ENCODE measurements at places on chromosomes 3 and 15.

DNA sequence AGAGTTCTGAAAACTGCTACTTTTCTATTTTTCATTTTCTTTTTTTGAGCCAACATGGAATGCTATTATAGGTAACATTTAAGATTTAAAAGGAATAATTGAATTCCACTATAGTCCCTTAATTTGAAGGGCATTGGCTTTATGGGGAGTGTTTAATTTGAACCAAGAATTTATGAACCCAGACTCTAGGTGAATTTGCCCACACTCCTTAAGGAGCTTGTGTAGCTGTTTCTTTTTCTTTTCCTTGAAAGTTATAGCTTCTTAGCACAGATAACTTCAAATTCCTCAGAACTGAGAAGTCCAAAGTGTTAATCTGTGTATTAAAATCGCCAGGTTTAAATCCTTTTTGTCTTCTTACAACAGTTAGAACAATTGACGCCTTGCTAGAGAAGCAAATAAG, 4.7 kb upstream of the MEIS2 start:
- no peak for DNase-seq

GRCh38 chr3:151644020-151644620, 89.6 kb upstream of the AADACL2 start:
- DNase-seq, result no peak

DNA sequence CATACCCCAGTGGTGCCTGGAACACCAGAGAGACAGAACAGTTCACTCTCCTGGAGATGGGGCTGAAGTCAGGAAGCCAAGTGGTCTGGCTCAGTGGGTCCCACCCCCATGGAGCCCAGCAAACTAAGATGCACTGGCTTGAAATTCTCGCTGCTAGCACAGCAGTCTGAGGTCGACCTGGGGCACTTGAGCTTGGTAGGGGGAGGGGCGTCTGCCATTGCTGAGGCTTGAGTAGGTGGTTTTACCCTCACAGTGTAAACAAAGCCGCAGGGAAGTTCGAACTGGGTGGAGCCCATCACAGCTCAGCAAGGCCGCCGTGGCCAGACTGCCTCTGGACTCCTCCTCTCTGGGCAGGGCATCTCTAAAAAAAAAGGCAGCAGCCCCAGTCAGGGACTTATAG, 272.0 kb downstream of the KLF13 start:
- DNase-seq, result no peak

- DNase-seq, result no peak
These were observed 117.6 kb downstream of the SATB1 start for GRCh38 chr3:18307529-18307928.

- DNase-seq, result no peak
These were observed 17.9 kb upstream of the COPG1 start for GRCh38 chr3:129231331-129232119.

DNA sequence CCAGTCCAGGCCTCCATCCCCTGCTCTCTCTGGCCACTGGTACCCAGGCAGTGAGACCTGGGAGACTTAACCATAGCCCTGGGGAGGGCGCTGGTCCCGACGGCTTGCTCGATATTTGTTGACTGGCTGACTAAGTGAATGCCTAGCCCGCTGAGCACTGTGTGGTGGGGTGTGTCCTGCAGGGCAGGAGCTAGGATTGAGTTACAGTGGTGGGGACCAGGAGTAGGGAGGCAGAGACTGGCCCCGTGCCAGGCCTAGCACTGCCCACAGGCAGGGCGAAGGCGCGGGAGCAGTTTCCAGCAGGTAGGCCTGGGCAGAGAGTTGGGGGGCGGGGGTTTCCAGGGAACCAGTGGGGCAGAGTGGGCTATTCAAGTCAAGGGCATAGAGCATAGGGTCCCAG, at the start of gene VILL:
TSS of gene VILL (plus strand) at position 260 of the 400 bp plus-strand sequence. CDS start 2,887 bp downstream, outside the sequence.
- no peak for DNase-seq

DNA sequence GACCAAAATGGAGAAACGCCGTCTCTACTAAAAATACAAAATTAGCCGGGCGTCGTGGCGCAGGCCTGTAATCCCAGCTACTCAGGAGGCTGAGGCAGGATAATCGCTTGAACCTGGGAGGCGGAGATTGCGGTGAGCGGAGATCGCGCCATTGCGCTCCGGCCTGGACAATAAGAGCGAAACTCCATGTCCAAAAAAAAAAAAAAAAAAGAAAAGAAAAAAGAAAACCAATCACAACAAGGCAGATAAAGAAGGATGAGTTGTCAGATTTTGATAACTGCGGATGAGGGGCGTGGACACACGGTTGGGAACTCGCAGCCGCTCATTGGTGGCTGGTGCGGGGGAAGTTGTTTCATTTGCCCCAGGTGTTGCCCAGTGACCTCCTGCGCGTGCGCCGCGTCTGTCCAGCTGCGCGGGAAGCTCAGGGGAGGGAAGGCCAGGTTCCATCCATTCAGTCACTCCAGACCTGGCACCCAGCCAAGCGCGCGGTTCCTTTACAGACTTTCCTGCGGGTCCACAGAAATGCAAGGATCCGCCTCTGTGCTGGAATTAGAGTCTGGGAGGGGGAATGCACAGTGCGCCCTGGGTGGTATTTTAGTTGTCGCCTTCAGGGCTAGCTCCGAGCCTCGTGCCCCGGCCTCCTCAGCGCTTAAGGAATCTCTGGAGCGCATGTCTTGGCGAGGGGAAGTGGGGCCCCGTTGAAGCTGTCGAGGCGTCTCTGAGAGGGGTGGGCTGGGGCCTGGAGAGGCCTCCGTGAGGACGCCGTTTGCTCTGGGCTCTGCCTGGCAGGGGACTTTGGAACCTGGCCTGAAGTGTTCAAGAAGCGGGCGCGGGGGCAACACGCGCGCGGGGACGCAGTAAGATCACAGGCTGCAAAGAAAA, 708 bp upstream of the GCHFR start:
- no peak for DNase-seq

- DNase-seq, result no peak
These were observed 69.8 kb downstream of the PLCH1 start for GRCh38 chr3:155675094-155675493.

DNA sequence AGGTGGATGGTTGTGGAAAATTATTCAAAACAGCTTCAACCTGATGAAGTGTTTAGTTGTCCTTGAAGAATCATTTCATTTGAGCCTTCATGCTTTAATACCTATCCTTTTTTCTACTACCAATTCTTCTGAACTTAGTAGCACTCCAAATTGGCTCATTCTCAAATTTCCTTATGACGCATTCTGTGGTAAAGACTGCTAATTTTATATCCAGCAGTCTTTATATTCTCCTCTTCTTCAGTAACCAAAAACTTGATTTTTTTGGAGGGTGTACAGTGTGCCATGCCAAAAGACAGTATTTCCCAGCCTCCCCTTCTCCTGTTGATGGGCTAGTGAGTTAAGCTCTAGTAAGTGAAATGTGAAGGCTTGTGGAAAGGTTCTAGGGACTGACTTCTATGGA, 25.2 kb downstream of the CGNL1 start:
- no peak for DNase-seq

DNA sequence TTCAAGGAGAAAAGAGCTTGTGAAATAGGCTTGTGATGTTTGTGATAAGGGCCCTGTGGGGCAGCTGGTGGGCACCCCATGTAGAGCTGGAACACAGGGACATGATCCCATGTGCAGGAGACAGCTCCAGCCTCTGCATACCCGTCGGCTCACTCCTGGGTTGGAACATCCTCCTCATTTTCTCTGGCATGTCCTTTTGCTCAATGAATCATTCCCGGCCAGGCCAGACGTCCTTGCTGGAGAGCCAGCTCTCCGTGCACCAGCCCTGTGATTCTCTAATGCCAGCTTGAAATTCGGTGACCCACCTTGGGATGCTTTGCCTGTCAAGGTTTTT, 77.3 kb downstream of the SMAD3 start:
- DNase-seq, result no peak

GRCh38 chr3:38158472-38158871, 6.9 kb upstream of the OXSR1 start:
- DNase-seq, result no peak

DNA sequence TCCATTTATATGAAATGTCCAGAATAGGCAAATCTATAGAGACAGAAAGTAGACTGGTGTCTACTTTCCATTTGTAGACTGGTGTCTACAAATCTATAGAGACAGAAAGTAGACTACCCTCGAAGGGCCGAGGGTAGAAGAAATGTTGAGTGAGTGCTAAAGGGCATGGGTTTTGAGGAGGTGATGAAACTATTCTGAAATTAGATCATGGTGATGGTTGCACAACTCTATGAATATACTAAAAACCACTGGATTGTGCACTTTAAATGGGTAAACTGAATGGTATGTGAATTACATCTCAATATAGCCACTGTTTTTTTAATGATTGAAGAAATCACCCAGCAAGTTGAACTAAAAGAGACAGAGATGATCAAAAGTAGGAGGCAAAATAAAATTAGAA, 27.9 kb downstream of the TP53BP1 start:
- DNase-seq, result no peak

- DNase-seq, result peak; percentile 8
These were observed 37.3 kb downstream of the USF3 start for GRCh38 chr3:113659101-113659541.

- DNase-seq, result no peak
These were observed 505.6 kb upstream of the THBS1 start for GRCh38 chr15:39075311-39075710.

DNA sequence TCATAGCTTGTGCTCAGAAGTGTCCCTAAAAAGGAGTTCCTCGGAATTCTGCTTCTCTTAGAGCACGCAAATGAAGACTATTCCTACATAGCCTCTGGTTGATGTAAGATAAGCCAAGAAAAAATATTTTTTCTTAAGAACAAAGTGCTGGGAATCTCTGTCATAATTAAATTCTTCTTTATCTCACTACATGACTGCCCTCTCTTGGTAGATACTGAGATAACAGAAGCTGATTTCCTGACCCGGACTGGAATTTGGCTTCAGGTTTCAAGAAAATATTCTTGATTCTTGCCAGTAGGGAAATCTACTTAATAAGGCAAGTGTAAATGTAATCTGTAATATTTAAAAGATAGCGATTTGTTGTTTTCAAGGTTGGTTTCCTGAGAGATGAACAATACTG, 31.3 kb upstream of the SETMAR start:
- no peak for DNase-seq

GRCh38 chr15:52695154-52695553, 16.0 kb upstream of the ATOSA start:
- no peak for DNase-seq

GRCh38 chr3:153835540-153835939, 285.6 kb upstream of the ARHGEF26 start:
- DNase-seq, result no peak

GRCh38 chr3:31193871-31194270, 299.4 kb upstream of the GADL1 start:
- no peak for DNase-seq

- DNase-seq, result no peak
These were observed 7.9 kb upstream of the ANPEP start for GRCh38 chr15:89822611-89822950.

- no peak for DNase-seq
These were observed 145.6 kb upstream of the SLC2A2 start for GRCh38 chr3:171172070-171172469.

DNA sequence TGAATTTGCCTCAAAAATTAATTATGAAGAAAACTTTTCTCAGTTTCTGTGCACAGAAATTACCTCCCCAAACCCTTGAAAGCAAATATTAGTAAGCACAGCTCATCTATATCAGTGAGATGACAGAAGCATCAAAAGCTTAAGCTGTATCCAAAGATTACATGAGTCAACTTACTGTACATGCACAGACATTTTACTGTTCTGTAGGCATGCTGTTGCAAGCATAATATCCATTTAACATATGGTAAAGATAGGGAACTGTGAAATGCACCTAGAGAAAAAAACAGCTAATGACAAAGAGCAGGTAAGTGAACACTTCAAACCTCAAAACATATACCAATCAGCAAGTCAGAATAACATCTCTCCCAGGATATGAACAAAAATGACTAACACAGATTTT, 20.9 kb downstream of the SHOX2 start:
- no peak for DNase-seq

- no peak for DNase-seq
These were observed 229.3 kb downstream of the SATB1 start for GRCh38 chr3:18195836-18196235.

All from stimulated activated naive B cell treated with anti-CD40 and anti-IgM and Interleukin-4, amounts not matched to agents 10 μg/mL and 1 μg/mL and 100 μg/mL, for 72 hours (primary cell).